ENCODE measurements at places on chromosomes 3 and 15.

- no peak for DNase-seq
These were observed 479.4 kb upstream of the KCNMB2 start for GRCh38 chr3:178056868-178057267.

DNA sequence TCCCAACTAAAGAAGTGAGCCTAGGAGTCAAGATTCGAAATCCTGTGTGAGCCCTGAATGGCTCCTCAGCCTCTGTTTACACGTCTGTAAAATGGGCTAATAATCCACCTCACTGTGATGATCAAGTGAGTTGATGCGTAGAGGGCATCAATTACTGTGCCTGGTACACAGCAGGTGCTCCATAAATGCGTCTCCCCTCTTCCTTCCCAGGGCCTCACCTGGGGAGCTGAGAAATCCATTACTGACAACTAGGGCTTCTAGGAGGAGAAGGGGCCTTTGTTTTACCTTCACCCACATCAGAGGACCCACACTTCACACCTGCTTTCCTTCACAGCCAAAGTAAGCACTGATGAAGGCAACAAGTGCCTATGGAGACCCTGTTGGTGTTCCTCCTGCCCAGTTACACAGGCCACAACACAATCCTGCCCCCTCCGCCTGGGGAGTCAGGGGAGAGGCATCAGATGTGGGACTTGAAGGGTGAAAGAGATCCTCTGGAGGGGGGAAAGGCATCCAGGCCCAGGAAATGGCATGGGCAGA is 1.4 kb downstream of the CIB2 start:
- DNase-seq, result no peak

DNA sequence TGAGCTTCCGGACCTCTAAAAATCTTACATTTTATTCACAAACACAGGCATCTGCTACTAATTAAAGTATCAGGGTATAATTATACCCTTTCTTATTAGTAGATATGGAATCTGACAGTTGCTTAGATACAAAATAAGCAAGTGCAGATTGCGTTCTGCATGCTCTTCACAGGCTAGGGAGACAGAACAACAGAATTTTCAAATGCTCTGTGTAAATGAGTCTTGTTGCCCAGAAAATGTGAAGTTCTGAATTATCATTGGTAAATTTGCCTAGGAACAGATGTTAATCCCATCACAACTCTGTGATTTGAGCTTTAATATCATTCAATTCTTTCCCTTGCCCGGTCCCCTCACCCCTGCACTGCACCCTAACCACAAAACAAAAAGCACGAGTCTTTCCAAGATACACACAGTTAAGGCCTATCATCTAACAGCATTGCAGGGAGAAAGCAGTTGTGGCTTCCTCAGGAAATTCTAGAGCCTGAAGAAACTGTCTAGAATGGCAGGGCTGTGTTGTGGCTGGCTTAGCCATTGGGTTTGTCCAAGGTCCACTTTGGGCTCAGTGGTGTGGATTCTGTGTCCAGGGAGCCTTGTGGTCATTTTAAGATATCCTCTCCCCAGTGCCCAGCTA is 119.8 kb downstream of the PDCD6IP start:
- DNase-seq, result no peak

DNA sequence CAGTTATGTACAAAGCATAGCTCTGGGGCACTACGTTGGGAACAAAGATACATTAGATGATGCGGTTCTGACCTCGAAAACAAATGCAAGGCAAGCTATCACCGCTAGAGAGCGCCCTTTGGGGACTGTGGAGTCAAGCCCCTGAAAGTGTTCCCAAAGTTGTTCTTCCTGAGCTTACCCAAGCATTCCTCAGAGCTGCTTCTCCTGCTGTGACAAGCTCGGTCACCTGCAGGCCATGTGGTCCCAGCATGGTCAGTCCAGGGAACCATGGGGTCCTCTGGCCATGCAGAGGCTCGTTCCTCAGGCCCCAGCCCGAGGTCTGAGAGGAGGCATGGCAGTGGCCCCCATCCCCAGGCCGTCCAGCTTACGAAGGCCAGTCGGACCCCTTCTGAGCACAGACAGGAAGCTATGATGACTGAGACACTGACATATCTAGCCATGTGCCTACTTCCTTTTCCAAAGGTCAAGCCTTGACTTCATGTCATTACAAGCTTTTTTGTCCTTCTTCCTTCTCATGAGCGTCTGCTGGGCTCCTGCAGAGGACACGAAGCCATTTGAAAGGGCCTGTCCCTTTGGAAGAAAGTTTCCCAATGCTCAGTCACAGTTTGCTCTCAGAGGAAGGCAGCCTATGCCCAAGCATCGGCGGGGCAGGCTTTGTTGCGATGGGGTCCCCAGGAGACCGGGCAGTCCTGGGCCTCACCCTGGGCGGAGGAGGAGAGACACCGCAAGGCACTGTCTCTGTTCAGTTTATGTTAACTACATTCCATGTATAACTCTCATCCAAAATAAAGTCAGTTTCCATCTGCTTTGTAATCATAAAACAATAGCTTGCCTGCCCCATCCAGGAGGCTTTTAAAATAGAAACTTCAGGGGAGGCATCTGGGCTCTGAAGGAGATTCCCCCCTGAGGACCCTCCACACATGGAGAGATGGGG is 79.3 kb downstream of the ATP10A start:
- peak; percentile 16 for DNase-seq

GRCh38 chr3:159929171-159930141 is 59.2 kb upstream of the IL12A start:
- no peak for DNase-seq

- peak; percentile 50 for DNase-seq
These were observed 853 bp downstream of the TEX264 start for GRCh38 chr3:51671734-51672475.

GRCh38 chr15:85462029-85462428 is 81.6 kb downstream of the AKAP13 start:
- no peak for DNase-seq

DNA sequence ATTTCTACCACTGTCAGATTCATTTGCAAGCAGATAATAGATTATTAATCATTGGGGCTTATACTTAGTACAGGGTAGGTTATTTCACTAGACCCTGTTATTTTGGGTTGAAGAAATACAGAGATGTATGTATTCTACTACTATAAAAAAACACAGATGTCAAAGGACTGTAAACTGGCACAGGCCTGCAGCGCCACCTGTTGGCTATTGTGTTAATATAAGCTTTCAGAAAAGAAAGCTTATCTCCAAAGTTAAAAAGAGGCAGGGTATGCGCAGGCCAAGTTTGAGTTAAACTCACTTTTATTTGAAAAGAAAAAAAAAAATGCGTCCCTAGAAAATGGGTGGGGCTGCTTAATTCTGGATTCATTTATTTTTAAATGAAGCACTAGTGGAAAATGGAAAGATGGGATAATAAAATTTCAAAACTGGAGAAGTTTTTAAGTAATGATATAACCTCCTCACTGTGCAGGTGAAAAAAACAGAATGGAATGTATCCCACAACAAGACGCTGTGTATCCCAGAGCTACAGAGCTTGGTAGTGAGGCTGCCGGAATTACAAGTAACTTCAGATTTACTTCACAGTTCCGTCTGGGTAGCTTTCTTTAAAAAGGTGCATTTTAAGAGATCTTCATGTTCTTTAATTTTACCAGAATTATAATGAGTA is 407.2 kb upstream of the TGFBR2 start:
- DNase-seq, result peak; percentile 36

DNA sequence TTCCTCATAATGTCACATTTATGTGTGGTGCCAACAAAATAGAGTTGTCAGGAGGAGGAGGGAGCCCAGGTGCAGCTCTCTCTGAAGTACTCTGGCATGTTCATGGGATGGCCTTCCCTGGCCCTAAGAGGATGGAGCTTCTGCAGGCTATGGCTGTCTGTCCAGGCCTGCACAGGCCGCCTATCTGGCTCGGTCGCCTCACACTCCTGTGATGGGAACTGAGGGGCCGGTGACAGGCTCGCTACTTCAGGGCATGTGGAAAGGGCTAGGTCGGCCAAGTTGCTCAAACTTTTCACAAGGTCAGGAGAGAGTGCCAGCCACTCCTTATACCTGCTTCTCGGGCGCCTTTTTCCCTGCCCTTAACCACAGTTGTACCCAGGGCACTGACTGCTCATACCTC is 51.1 kb downstream of the SOX14 start:
- no peak for DNase-seq

Measured in central memory CD4-positive, alpha-beta T cell (primary cell).